ENCODE measurements at places on chromosomes 6 and 20.

DNA sequence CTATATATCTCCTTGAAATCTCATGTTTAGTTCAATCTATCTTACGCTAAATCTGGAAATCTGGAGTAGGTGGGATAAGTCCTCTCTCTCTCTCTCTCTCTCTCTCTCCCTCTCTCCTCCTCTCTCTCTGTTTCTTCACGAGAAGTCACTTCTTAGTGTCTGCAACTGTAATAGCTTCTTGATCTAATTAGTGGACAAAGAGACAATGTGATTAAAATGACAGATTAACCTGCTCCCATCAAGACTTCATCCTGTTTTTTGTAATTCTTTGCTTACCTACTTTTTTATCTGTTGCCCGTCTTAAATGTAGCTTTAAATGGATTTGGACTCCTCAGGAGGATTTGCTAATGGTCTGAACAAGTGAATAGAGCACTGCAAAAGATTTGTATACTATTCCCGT, 2.5 kb upstream of the FYN start:
- no peak for DNase-seq

DNA sequence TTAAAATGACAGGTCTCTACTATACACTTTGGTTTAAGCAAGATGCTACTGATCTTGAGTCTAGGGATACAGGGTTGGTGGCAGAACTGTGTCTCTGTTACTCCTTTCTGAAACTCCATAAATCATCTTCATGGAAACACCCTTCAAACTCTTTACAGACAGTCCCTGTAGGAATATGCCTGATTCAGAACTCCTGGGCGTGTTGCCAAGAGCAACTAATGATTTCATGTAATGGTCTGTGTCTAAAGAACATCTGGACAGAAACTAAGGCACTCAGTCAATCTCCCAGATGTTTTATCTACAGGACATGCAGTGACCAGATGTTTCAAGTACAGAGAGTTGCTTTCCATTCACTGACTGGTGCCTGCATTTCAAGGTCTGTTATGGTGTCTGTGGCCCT, 464.4 kb upstream of the CHD6 start:
- DNase-seq, result peak; percentile 76

- no peak for DNase-seq
Measured at GRCh38 chr20:57880571-57880892, 170.7 kb upstream of the PMEPA1 start.

- DNase-seq, result no peak
Measured at GRCh38 chr6:139378882-139379341, 4.5 kb upstream of the CITED2 start.

- DNase-seq, result no peak
Measured at GRCh38 chr6:137700751-137701477, 166.1 kb upstream of the TNFAIP3 start.

GRCh38 chr6:138987080-138987642, 892 bp downstream of the REPS1 start:
- peak; percentile 20 for DNase-seq

DNA sequence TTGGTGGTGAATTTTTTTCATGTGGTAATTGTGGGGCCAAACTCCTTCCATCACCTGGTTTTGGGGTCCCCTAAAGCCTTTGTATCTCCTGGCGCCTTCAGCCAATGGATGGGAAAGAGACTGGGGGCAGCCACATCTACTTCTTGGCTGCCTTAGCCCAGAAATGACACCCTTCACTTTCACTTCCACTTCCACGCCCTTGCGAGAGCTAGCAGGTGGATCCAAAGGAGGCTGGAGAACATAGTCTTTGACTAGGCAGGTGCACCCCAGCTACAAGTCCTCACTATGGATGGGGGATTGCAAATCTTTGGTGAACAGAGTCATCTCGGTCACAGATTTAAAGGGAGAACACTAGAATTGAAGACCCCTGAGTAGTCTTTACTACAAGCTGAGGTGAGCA, 70.8 kb downstream of the NDUFAF5 start:
- DNase-seq, result no peak

DNA sequence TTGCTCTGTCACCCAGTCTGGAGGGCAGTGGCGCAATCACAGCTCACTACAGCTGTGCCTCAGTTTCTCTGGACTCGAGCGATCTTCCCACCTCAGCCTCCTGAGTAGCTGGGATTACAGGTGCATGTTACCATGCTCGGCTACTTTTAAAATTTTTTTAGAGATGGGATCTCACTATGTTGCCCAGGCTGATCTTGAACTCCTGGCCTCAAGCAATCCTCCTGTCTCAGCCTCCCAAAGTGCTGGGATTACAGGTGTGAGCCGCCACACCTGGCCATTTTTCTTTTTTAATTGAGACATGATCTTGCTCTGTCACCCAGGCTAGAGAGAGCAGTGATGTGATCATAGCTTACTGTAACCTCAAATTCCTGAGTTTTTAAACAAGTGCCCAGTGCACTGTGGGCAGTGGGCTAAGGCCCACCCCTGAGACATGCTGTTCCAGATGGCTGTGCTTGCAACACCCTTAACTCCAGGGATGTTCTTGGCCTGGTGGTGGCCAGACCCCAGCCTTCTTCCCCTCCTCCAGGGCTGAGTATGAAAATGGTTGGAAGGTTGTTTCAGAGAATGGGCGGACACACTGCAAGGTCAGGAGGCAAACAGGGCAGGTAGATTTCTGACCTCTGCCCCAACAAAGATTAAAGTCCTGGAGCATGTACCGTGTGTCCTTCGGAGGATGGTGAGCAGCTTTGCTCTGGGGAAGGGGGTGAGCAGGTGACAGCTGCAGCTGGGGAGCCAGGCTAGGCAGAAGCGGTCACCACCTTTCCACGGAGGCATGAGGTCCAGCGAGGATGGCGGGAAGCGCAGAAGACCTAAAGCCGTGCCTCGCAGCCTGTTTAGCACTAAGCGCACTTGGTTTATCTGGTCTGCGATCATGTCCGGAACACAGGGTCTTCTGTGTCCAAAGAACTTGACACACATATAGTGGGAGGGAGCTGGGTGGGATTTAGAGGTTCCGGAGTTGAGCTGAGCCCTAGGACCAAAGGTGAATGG, 1.4 kb upstream of the FAM83C start:
- DNase-seq, result no peak

GRCh38 chr6:98678481-98678880, 155.9 kb upstream of the POU3F2 start:
- no peak for DNase-seq

DNA sequence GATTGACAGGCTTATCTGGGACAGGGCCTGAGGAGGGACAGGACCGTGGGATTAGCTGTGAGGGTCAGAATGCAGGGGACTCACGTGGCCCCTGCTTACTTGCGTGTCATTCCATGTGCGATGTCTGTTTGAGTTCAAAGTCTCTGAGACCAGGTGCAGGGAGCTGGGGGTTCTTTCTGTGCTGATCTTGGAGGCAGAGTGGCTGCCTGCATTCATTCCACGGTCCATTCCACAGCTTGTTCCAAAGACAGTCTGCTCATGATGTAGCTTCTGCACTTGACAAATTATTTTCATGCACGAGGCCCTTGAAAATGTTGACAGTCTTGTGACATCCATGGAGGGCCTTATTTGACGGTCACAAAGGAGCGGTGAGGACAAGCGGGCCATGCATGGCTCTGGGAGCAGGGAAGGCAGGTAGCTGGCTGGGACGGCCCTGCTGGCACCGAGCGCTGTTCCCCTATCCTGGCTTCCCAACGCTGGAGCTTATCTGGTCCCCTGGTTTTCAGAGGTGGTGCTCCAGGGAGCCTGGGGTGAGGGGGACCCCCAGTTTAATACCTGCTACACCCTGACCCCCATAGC, 156.3 kb upstream of the RNF24 start:
- no peak for DNase-seq

GRCh38 chr20:57335392-57335791, 5.8 kb downstream of the SPO11 start:
- DNase-seq, result no peak

- DNase-seq, result no peak
Measured at GRCh38 chr6:149895833-149896271, 2.1 kb downstream of the RAET1E start.

- no peak for DNase-seq
Measured at GRCh38 chr20:39775110-39775509, 813.0 kb downstream of the DHX35 start.

DNA sequence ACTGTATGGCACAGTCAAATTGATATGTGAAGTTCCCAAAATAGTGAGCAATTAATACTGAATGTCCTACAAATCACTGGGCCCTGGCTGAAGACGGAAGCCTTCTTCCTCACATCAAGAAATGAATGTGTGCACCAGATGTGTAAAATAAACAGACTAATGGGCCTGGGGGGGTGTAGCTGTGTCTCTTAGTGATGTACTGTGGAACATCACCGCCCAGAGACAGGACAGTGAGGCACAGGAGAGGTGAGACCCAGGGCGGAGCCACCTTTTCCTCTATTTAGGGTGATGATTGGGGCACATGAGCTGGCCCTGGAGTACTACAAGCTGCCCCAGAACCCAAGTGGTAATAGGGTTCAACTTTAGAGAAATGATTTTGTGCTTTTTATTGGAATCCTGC, 368.5 kb upstream of the ARID1B start:
- no peak for DNase-seq

DNA sequence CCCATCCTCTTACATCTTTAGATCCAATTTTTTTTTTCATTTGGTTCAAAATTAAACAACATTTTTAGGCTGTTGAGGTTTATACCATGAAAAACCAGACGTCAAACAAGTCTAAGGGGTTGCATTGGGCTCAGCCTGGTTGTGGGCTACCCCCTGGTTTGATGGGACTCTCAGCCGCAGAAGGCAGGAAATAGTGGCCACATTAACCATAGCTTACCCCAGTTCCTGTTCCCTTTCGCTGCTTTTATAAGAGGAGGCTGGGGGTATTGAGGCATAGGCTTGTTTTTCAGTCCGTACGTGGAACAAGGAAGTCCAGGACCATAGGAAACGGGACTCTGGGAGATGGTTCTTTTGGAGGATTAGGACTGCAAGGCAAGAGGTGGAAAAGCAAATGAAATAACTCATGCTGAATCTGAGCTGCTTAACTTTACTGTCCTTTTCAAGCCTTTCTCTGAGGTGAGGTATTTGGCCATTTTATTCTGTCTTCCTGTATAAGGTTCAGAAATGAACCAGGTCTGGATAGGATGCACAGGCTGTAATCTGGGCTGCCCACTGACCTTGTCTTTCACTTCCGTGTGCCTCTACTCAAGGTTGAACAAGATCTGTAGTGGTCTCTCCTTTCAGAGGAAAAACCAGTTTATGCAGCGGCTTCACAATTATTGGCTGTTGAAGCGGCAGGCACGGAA, 7.7 kb downstream of the BRPF3 start:
- DNase-seq, result no peak

DNA sequence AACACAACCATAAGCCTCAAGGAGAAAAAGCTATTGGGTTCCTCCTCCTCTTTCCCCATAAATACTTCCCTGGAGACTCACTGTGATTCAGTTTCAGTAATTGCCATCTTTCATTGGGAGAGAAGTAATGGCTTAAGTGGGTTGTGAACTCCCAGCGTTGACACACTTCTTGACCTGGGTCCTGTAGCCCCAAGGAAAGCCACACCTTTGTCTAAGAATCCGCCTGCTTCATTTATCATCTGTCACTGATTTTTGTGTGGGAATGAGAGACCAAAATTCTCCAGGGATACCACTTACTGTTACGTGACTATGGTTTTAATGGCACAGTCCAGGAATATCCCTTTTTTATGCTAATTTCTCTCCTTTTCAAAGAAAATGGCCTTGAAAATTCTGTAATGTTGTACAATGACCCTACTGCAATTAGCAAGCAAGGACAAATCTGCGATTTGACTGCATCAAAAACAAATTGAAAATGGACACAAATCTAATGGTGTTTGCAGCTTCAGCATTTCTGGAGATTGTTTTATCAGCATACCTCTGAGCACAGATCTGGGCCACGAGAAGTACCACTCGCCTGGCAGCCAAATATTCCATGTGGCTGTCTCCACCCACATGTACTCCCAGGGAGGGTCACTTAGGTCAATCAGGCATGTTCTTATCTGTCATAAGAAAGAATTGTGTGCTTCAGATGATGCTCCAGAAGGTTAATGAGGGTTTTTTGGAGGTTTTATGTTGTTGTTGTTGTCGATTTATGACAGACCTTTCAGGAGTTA, 29.8 kb downstream of the DCBLD1 start:
- no peak for DNase-seq

GRCh38 chr20:50146214-50146613, 7.3 kb downstream of the PEDS1 start:
- DNase-seq, result no peak

DNA sequence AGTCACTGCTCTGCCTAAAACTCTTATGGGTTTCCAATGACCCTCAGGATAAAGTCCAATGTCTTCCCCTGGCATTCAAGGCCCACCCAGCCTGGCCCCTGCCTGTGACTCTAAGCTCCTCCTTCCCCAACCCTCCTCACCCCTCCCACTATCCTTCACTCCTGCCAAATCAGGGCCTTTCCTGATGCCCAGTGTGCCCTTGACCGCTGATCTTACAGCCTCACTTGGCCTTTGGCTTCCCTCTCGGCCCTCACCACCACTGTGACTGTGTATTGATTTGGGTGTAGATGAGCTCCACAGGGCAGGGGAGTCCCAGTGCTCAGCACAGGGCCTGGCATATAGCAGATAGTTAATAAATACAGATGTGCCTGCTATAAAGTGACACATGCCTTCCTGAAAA, 115.7 kb downstream of the TOX2 start:
- no peak for DNase-seq

DNA sequence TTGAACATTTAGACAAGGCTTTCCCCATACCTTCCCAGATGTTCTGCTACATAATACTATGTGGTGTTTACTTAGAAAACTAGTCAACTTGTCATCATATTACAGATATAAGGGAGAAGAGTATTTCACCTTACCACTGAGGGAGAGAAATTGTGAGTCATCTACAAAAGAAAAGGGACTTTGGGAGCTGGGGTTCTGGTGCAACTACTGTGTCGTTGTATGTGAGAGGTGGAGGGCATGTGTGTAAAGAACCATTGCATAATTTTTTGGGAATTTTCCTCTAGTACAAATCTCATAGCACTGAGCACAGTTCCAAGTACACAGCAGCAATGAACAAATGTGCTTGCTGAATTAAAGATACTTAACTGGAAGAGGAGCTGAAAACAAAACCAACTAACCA, 665.6 kb downstream of the DHX35 start:
- no peak for DNase-seq

- DNase-seq, result no peak
Measured at GRCh38 chr6:137938770-137939379, 71.8 kb downstream of the TNFAIP3 start.

GRCh38 chr6:19368511-19368910, 468.7 kb upstream of the ID4 start:
- DNase-seq, result no peak

- DNase-seq, result no peak
Measured at GRCh38 chr20:8309634-8310033, 177.6 kb downstream of the PLCB1 start.

DNA sequence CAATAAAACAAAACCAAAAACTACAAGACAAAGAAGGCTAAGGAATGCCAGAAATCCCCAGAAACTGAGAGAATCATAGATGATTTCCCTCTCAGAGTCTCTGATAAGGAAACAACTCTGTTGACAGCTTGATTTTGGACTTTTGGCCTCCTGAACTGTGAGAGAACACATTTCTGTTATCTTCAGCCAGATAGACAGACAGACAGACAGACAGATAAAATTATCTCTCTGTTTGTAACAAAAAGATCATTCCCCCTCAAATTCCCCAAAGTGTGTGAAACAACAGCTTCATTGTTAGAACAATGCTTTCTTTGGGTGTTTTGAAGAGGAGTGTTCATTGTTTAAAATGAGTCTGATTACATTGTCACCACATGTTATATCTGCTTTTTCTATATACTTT, 148.2 kb downstream of the BCKDHB start:
- DNase-seq, result no peak

GRCh38 chr20:33630507-33630906, 31.6 kb upstream of the C20orf144 start:
- DNase-seq, result no peak

- DNase-seq, result no peak
Measured at GRCh38 chr6:116512111-116512559, 696 bp downstream of the CALHM5 start.

GRCh38 chr20:46512943-46513844, at the start of gene ZNF334:
Gene ZNF334, minus strand, starts transcription at chr20:46513559. Its CDS starts 1,457 bp downstream, at chr20:46512102.
- peak; percentile 62 for DNase-seq

Measured in renal cortex interstitium (tissue), 15 donors.